ENCODE measurements at places on chromosomes 3 and 15.

DNA sequence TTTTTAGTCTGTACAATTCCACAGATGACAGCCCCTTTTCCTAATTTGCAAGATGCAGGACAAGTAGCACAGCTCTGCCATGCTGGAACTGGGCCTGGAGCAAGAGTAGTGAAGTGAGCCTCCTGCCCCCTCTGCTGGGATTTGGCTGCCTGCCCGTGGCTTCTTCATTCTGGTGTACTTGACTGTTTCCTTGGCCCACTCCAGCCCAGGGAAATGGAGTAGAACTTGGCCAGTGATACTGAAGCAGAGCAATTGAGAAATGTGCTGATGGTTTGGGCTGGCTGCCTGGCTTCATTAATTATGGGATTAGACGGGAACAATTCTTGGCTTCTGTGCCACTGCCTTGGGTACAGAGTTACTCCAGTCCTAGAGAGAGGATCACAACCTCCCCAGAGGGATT, 2.8 kb downstream of the GPD1L start:
- peak; percentile 55 for DNase-seq

GRCh38 chr15:27787931-27788330, 311.2 kb downstream of the OCA2 start:
- no peak for DNase-seq

- DNase-seq: no peak
Measured at GRCh38 chr15:81225161-81225671, 28.5 kb downstream of the IL16 start.

- no peak for DNase-seq
Measured at GRCh38 chr3:49713336-49714105, 6.0 kb downstream of the AMIGO3 start.

DNA sequence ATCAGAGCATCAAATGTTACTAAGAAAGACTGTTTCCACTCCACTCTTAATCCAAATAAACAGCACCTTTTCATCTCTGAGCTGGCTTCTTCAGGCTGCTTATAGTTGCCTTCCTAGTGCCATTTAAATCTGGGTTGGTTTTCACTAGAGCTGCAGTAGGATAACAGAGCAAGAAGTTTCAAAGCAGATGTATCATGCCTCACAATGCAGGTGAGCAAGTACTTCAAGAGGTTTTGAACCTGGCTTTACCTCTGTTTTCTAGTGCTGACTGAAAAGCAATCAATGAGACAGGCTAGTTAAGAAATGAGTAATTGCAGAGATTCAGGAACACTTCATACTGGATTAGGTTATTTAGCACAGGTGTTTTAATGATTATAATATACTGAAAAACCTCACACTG, 147.7 kb upstream of the SATB1 start:
- DNase-seq: no peak

DNA sequence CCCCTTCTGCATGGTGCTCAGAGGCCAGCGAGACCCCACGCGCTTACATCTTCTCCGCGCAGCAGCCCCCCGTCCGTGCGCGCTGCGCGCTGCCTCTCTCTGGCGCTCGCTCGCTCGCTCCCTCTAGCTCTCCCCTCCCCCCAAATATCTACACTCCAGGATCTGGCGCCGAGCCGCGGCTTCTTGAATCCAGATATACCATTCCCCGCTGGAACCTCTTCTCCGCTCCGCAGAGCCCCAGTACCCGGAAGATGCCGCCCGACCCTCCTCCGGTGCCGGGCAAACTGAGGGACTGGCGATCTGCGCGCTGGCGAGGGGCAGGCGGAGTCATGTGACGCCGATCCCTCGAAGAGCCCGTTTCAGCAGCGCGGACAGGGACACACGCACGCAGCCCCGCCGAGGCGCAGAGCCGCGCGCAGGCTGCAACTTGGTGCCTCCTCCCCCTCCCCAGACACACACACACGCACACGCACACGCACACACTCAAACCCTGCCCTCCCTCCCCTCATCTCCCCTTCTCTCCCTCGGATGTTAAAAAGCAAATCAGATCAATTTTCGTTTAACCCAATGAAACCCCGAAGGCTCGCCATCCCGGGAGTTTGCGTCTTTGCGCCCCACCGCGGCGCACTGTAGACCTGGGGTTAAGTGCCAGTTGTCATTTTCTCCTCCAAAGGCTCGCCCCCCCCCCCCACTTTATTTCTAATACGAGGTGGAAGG, at the start of gene RASGRF1:
Gene RASGRF1 (minus strand): TSS at position 294 of the 717 bp plus-strand sequence. CDS start 282 bp downstream, at position 12.
- DNase-seq: peak; percentile 28

GRCh38 chr3:99637016-99637367, 1.4 kb upstream of the COL8A1 start:
- no peak for DNase-seq

GRCh38 chr15:89095073-89095472, 6.8 kb downstream of the ABHD2 start:
- DNase-seq: no peak

DNA sequence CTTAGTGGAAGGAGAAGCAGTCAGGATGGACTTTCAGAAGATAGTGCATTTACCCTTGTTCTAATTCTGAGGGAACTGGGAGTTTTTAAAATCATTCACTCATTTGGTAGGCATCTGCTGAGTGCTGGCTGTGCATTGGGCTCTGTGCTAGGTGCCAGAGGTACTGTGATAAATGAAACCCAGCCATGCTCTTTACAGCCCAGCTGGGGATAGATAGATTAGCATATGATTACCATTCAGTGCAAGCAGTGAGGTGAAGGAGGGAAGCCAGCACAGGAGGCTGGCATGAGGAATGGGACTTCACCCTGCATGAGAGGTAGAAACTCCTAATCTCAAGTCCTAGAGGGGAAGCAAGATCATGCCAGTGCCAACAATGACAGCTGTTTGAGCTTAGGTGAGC, 361.9 kb upstream of the TRIM42 start:
- DNase-seq: no peak

DNA sequence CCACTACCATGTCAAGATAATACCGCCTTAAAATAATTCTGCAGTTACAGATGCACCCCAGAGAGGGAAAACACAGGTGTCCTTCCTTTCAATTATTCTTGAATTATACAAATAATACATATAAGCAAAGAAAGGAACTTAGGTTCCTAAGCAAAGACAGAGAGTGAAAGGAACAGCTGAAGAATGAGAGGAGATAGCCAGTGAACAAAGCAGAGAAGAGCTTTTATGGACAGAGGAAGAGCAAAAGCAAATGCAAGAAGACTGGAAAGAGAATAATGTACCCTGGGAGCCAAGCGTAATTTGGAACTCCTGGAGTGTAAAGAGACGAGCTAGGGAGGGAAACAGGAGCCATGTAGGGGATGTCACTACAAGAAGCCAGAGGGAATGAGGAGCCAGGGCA, 21.7 kb downstream of the GPR176 start:
- no peak for DNase-seq

DNA sequence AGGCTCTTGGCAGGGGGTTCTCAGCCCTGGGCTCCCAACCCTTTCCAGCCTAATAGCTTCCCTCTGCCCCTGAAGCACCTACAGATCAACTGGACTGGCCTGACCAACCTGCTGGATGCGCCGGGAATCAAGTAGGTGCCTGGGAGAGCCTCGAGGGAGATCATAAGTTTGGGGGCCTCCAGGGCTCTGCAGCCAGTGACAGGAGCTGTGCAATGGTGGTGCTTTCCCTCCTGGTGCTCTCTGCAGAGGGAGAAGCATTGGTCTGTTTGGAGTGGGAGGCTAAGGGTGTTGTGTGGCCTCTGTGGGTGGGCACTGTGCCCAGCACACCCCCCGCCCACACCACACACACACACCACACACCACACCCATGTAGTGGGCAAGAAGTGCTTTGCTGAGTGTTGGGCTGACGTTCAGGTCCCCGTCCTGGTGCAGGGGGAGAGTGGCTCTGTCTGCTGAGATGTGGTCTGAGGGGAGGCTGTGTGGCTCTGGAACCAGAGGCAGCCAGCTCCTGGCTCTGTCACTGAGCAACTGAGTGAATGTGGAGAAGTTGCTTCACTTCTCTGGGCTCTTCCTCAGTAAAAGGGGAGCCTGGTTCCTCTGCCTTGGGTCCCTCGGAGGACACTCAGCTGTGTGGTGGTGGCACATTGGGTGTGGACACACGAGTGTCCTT, 26.3 kb downstream of the ESYT3 start:
- no peak for DNase-seq

- no peak for DNase-seq
Measured at GRCh38 chr3:139940622-139941021, 5.6 kb downstream of the CLSTN2 start.

GRCh38 chr3:113717308-113717707, 20.9 kb upstream of the USF3 start:
- DNase-seq: no peak

GRCh38 chr3:50245251-50245745, 9.3 kb downstream of the GNAI2 start:
- DNase-seq: no peak

- no peak for DNase-seq
Measured at GRCh38 chr3:169618894-169619792, 44.4 kb downstream of the MECOM start.

DNA sequence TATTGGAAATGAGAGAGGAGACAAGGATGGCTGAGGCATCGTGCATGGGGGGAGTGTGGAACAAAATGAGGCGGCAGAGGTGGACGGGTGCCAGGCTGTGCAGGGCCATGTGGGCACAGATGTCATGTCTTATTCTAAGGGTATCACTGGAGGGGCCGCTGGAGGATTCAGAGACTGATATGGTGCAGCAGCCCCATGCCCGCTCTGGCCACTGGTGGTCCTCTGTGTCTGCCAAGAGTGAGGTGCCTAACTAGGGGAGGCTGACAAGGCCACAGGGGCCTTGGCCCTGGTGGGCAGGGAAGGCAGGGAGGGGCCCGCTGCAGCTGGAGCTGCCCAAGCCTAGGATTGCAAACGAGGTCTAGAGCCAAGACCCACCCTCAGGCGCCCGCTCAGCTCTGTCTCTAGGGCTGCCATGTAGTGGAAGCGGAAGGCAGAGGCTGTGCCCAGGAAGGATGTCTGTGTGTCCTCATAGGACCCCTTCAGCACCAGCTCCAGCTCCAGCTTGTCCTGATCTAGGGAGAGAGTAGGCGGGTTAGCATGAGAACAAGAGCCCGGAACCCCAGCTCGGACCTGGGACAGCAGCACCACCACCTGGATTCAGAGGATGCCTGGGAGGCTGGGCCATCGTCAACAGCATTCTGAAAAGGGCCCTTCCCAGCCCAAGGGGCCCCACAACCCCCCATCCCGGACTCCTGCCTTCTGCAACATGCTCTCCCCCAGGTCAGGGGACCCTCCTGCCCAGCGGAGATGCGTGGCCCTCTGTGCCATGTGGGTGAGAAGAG, 11.3 kb downstream of the PLA2G4D start:
- no peak for DNase-seq

DNA sequence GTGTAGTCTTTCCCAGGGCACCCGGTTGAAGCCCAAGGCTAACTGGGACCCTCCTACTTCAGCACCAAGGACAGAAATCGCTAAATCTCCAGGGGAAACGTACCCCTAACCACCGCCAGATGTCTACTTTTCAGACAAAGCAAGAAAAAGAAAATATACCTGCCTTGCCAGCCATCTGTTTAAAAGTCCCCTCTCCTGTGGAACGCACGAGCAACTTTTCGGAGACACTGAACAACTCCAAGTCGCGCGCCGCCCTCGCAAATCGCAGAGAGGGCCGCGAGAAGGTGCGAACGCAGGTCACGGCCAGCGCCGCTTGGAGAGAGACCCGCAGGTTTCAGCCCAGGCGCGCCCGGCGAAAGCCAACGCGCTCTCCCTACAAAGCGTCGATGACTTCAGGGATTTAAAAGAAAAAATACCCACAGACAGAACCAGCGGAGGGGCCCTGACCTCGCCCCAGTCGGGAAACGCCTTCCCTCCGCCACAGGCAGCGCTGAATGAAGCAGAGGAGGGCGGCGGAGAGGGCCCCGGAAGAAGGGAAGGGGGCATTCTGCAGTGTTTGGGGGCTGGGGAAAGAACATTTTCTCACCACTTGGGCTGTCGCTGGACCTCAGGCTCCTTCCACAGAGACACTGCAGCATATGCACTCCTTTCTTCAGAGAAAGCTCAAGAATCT, 213.1 kb downstream of the FGF12 start:
- DNase-seq: peak; percentile 80

DNA sequence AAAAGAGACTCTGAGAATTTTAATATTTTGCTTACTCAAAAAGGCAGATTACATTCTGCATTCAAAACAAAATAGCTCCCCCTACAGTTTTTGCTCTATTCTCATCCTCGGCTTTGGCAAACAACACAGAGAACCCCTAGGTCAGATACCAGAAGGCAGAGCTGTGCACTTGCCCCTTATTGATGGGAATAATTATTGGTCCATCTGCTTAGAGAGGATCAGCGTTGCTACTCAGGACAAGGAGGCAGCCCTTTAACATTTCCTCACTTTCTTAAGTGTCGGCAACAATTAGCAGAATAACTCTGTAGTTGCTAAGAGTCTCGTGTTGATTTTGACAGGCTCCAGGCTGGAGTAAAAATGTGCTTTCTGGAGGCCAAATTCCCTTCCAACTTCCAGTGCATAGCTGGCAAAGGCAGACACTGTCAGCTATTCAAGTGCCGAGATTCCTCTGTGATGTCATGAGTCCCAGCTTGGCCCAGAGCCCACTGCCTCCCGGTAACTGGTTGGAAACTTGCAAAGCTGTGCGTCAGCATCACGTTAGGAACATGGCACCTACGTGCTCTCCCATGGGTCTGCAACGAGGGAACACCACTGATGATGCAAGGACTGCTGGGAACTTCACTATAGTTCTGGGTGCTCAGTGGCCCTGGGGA, 482.7 kb upstream of the ADAMTS9 start:
- DNase-seq: peak; percentile 99

DNA sequence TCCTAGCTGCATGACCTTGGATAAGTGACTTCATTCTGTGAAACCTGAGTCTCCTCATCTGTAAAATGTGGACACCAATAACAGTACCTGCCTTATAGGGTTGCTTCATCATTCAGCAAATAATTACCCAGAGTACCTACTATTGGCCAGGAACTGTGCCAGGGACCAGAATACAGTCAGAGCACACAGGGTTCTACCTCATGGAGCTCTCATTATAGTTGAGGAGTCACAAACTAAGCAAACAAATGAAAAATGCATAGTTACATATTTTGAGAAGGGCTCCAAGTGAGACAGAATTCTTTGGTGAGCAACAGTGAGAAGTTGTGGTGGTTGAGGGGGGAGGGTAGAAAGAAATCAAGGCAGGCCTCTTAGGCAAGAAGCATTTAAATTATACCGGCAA, 308.6 kb upstream of the WNT5A start:
- no peak for DNase-seq

GRCh38 chr3:31926543-31926942, 54.5 kb downstream of the OSBPL10 start:
- no peak for DNase-seq

DNA sequence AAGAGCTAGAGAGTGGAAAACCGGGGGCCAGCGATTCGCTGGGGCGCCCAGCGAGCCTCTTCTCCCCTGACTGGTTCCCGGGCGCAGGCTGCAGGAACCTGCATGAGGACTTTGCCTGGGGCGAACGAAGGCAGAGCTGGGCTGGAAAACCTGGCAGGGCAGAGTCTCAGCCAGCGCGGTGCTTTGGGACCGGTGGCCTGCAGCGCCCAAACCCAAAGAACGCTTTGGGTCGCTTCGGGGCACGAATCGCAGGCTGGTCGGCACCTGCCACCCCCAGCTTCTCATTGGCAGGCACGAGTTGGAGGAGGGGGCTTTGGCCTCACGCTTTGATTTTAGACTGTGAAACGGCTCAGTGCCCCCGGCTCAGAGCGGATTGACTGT, 3.0 kb downstream of the ONECUT1 start:
- peak; percentile 35 for DNase-seq
